Stimulated activated CD4-positive, alpha-beta T cell treated with anti-CD3 and anti-CD28 coated beads, Interleukin-1b, Interleukin-23, amount 100 ng/mL, for 24 hours (primary cell): ENCODE measurements at places on chromosomes 11 and 22.

GRCh38 chr11:58905011-58905720, 34.1 kb upstream of the GLYATL1 start:
- no peak for DNase-seq

- no peak for DNase-seq
These were observed 2.1 kb downstream of the NECTIN1 start for GRCh38 chr11:119726585-119727522.

DNA sequence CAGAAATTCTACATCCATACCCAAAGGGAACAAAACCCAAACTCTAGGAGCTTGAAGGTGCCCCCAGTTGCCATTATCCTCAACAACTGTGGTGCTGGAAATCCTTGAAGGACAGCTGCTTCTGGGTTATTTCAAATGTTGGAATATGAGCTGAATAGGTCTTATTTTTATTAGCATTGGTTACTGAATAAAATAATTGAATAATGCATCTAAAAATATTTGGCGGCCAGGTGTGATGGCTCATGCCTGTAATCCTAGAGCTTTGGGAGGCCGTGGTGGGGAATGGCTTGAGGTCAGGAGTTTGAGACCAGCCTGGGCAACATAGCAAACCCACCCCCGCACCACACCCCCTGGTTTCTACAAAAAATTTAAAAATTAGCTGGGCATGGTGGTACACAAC, 10.9 kb downstream of the PAMR1 start:
- no peak for DNase-seq

DNA sequence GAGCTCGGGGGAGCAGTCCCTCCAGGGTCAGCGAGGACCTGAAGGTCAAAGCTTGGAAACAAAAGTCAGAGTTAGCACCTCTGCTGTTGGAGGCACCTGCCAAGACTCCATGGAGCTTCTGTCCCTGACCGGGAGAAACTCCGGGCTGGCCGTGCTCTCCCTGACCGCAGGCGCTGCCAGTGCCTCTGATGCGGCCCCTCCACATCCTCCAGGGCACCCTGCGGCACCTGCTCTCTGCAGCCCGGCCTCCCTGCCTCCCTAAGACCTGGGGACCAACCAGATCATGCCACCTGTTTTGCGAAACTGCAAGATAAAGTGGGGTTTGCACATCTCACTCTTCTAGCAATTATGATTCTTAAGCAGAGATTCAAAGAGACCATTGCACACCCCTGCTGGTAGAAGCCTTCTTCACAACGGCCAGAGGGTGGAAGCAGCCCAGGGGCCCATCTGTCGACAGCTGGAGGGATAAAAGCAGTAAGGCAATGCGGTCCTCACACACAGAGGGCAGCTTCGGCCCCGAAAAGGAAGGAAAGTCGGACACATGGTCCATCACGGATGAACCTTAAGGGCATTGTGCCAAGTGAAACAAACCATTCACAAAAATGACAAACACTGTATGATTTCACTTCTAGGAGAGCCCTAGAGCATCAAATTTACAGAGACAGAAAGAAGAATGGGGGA, 477.1 kb downstream of the BRD1 start:
- DNase-seq, result no peak

DNA sequence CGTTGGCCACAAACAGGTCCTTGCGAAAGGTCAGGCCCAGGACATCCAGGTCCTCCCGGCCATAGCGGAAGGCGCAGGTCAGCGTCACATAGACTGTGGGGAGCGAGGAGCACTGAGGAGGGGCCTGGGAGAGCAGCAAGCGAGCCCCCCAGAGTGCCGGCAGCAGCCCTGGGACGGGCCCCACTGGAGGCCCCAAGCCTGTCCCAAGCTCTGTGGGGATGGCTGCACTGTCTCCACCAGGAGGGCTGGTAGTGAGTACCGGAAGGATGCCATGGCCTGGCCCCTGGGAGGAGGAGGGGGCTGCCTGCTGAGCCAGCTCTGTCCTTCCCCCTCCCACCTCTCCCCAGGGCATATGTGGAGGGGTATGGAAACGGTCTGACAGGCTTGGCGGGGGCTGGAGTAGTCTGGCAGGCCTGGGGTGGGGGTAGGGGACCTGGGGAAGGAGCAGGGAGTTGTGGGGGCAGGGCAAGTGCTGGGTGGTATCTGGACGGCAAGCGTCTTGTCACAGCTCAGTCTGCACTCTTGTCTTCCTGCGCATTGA, 42.9 kb downstream of the TPBGL start:
- DNase-seq, result no peak

DNA sequence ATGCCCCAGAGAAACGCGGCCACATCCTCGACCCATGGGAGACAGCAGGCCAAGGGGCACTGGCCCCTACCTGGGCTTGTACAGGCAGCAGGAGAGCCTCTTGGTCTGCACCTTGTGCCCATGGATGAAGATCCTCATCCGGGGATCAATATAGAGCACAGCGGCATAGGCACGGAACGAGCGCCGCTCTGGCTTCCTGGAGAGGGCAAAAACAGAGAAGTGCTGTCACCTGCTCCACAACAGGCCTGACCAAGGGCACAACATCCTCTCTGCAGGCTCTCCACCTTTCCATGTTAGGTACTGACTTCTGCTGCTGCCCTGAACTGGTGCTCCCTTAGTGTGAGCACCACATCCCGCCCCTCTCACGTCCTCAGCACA, 27.2 kb downstream of the MORC2 start:
- no peak for DNase-seq

- no peak for DNase-seq
These were observed 72.0 kb downstream of the RPUSD4 start for GRCh38 chr11:126139111-126140091.

GRCh38 chr22:49628391-49629260, 199.0 kb downstream of the BRD1 start:
- no peak for DNase-seq

DNA sequence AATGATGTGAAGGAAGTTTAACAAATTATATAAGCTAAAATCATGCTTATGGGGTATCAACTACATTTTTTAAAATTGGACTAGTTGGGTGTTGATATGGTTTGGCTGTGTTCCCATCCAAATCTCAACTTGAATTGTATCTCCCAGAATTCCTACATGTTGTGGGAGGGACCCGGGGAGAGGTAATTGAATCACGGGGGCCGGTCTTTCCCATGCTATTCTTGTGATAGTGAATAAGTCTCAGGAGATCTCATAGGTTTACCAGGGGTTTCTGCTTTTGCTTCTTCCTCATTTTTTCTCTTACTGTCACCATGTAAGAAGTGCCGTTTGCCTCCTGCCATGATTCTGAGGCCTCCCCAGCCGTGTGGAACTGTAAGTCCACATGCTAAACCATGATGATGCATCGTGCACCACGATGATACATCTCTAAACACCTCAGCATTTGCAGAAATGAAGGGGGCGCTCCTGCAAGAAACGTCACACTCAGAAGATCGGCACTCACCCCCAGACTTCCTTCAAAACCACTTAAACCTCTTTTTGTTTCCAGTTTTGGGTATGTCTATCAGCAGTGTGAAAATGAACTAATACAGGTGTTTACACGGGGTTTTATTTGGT, 340.0 kb downstream of the SHANK2 start:
- DNase-seq, result no peak

DNA sequence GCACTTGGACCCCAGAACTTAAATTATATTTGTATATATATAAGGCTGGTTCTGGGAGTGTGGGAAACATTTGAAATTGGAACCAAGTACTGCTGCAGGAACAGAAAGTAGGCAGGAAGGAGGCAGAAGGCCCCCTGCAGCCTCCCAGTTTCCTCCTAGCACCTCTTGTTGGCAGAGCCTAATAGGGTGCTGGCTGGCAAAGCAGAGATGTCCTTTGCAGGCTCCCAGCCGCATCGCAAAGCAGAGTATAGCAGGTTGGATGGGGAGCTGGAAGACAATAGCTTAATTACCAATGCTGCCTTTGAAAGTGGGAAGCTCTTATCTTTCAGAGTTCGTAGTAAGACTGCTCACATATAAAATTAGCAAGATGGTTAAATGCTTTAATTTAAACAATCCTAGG, 370.8 kb upstream of the C11orf87 start:
- no peak for DNase-seq

- no peak for DNase-seq
These were observed 2.8 kb upstream of the DIXDC1 start for GRCh38 chr11:111934306-111934705.

DNA sequence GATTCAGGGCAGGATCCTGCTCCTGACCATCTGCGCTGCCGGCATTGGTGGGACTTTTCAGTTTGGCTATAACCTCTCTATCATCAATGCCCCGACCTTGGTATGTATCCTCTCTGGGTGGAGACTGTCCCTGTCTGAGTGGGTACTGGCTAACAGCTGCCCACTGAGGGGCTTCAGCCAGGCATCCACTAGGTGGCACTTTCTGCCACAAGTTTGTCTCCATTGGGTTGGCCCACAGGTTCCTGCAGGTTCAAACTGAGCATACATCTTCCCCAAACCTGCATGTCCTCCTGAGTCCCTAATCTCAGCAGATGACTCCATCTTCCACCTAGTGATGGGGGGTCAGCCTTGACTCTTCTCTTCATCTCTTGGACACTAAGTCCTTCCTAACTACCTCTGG, 4.4 kb downstream of the SLC2A11 start:
- DNase-seq, result no peak

GRCh38 chr11:90373971-90374370, 151.1 kb upstream of the CHORDC1 start:
- no peak for DNase-seq

GRCh38 chr22:30251711-30252110, 5.2 kb upstream of the LIF start:
- DNase-seq, result no peak
